ENCODE measurements at places on chromosomes 11 and 22.

DNA sequence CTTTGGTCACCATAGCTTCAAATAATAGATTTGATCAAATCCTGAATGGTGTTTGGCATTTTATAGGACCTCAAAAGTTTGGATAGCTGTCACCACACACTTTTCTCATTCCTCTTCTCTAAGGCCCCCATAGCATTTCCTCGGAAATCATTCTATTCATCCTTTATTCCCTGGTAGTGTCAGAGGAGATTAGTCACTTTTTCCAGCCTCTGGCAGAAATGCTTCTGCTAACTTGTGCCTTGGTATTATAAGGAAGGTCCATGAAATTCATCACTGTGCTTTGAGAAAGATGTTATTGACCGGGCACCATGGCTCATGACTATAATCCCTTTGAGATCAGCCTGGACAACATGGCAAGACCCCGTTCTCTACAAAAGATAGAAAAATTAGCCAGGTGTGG is 19.7 kb upstream of the NUP160 start:
- DNase-seq: no peak

- no peak for DNase-seq
Measured at GRCh38 chr11:64152841-64153691, 12.8 kb downstream of the MACROD1 start.

DNA sequence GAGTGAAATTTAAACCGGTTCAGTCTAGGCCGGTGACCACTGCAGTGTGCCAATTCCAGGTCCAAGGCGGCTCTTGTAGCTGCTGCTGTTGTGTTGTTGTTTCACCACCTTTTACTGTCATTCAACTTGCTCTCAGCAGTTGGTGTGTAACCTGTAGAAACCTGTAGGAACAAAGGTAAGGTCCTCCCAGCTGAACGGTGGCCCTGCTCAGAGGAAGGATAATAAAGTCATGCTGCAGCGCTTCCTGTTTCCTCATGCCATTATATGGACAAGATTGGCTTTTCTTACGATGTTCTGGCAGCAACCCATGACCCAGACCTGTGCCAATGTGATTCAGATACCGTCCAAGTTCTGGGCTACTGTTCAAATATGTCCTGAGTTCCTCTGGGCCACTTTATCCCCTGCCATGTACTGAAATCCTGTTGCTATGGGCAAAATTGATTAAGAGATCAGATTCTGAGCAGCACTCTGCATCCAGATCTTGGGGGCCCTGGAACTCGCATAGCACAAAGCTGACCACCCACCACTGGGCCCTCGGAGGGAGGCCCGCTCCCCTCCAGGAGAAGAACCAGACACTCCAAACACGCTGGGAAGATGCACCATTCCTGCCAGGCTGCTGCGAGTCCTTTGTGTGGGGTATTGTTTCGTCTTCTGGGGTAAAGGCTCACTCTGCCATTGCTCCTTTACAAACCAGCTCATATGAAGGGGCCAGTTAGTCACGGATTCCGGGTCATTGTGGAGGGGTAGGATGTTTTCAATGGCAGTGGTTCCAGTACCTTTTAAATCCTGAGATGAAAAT is 13.2 kb downstream of the FAM181B start:
- DNase-seq: no peak

GRCh38 chr22:38260761-38261681 is 11.8 kb downstream of the TMEM184B start:
- DNase-seq: no peak

GRCh38 chr11:78478536-78478935 is 60.9 kb upstream of the GAB2 start:
- no peak for DNase-seq

GRCh38 chr11:45446998-45447397 is 160.9 kb upstream of the SYT13 start:
- no peak for DNase-seq

- no peak for DNase-seq
Measured at GRCh38 chr11:2443881-2444820, at the start of gene TRPM5. TRPM5 (minus strand) TSS chr11:2444514; CDS start chr11:2423036, 21,478 bp downstream.

DNA sequence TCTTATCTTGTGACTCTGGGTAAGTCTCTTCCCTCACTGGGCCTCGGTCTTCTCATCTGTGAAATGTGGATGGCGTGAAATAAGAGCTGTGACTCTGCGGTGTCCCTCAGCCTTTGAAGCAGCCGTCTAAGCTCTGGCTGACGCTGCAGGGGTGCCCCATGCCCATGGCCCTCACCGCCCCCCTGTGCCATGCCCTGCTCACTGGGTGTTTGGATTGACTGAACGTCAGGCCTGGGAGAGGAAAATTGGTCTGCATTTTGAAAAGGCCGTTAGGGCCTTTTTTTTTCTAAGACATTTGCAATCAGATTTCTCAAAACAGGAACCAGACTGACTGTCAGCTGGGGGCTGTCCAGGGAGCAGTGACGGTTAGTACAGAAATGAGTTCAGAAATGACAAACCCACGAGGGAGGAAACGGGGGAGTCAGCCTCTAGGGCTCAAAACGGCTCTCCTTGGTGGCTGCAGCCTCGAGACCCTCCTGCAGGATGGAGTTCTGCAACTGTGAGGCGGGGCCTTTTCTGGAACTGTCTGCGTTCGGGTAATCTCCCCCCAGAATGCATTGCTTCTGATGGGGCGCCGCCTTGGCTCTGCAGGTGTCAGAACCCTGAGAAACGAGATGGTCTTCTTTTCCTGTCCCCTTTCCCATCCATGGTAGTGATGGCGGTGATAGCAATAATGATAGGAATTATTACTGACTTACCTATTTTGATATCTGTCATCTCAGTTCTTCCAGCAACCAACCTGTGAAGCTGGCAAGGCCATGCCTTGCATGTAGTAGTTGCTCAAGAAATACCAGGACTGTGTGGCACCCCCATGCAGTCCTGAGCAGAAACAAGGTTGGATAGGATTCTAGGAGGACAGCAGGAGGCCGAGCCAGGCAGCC is 2.0 kb downstream of the GRK2 start:
- DNase-seq: no peak

DNA sequence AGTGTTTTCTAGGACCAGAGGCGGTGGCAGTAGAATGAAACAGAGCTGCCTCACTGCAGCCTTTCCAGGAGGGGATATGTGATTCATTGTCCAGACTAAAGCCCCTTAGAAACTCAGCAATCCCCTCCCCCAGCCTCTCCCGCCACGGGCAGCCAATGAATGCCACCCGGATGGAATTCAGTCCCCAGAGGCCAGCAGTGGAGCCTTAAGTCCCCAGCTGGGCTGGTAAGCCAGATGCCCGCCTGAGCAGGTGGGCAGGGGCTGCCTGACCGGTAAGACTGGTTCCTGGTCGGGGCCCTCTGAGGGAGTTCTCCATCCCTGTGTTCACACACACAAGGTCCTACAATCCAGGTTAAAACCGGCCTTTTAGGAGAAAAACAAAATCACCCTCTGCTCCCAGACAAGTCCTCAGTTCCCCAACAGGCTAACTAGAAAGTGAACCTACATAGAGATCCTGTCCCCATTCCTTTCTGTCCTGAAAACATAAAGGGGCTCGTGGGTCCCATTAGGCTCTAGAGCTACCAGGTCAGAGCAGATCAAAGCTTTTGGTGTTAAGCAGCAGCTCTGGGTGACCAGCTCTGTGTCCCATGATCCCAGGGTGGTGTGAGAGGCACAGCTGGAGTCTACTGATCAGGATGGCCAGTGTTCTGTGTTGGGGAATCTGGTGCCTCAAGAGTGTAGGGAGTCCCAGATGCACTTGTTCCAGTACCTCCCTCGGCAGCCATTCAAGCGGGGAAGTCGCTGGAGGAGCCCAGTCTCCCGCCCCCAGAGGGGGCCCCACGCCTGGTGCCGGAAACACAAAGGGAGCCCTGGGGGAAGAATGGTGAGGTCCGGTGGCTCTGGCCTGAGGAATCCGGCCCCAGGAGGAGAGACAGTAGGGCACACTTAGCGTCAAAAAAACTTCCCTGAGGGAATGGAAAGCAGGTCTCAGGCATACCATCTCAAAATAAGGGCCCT is 2.6 kb downstream of the PATZ1 start:
- no peak for DNase-seq

DNA sequence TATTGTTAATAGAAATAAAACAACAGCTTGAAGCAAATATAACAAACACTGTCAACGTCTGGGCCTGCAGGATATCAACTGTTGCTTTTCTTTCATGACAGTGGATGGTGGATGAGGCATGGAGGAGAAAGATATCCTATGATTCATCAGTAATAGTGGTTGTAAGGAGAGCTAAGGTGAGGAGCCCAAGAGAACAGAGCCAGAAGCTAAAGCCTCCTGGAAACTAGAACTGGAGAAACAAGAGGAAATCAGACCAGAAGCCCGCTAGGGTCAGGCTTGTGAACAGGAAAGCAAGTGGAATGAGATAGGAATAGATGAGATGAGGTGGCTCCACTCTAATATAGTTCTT is 37.7 kb upstream of the MMP12 start:
- DNase-seq: no peak

DNA sequence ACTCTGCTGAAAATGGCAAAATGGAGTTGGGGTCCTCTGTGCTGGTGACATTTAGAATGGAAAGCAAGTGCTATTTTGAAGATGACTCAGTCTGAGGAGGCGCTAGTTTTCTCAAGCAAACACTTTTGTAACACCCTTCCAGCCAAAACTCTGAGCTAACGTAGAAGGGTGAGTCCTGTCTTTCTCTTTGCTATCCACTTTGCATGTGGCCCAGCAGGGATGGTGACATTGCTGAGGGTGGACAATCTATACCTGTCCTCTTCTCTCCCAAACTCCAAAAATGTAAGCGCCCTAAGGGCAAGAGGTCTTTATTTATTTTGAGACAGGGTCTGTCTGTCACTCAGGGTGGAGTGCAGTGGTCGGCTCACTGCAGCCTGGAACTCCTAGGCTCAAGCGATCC is 3.6 kb upstream of the KAT5 start:
- no peak for DNase-seq

DNA sequence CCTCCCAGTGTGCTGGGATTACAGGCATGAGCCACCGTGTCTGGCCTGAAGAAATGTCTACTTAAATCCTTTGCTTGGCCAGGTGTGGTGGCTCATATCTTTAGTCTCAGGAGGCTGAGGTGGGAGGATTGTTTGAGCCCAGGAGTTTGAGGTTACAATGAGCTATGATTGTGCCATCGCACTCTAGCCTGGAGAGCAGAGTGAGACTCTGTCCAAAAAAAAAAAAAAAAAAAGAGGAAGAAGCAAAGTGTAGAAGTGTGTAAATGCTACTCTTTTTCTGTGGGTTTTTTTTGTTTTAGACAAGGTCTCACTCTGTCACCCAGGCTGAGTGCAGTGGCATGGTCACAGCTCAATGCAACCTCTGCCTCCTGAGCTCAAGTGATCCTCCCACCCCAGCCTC is 6.4 kb upstream of the ATG16L2 start:
- no peak for DNase-seq

DNA sequence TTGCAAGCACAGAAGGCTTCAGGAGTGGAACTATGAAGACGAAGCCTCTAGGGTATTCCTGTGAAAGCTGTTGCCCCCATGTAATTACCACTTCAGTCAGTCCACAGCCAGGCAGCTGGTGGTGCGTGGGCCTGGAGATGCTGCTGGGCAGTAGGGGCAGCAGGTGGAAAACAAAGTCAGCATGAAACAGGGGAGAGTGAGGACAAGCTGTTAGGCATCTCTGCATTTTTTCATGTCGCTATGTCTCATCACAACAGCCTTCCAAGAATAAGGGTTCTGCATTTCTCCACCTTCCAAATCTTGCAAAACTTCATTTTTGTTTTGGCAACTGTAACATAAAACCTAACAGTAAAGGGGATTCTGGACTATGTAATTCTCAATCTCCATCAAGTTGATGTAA is 757.5 kb downstream of the NELL1 start:
- no peak for DNase-seq

GRCh38 chr22:23180301-23180892 is at the start of gene BCR:
BCR (plus strand) TSS chr22:23180509; CDS start chr22:23180961, 452 bp downstream.
- no peak for DNase-seq

DNA sequence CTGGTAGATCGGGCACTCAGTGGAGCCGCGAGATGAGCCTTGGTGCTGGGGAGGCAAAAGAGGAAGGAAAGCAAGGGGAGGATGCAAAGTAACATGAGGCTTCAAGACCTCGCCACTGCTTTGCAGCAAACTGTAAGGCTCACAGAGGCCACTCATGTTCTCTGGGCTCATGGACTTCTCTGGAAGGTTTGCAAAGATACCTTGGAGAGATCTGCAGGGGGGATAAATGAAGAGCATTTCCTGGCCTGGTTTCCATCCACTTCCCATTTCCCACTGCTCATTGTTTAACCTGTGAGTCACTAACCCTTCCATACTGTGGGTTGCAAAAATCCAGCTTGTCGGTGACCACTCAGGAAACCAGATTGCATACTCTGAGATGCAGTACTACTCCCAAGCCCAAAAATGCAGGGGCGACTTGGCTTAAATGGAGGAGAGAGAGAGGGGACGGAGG is 38.5 kb downstream of the OSBP2 start:
- no peak for DNase-seq

- no peak for DNase-seq
Measured at GRCh38 chr22:23700706-23701105, 9.9 kb downstream of the RGL4 start.

DNA sequence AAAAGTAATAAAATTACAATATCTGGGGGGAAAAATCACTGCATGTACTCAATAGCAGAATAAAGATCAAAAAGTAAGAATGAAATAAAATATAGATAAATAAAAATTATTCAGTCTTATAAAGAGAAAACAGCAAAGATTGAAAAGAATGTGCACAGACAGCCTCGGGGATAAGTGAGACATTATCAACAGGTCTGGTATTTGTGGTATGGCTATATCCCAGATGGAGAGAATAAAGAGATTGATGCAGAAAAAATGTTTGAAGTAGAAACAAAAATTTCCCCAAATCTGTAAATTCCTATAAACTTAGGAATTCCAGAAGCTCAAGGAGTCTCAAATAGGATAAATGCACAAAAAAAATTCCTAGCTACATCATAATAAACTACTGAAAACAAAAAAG is 74.5 kb upstream of the LUZP2 start:
- no peak for DNase-seq

DNA sequence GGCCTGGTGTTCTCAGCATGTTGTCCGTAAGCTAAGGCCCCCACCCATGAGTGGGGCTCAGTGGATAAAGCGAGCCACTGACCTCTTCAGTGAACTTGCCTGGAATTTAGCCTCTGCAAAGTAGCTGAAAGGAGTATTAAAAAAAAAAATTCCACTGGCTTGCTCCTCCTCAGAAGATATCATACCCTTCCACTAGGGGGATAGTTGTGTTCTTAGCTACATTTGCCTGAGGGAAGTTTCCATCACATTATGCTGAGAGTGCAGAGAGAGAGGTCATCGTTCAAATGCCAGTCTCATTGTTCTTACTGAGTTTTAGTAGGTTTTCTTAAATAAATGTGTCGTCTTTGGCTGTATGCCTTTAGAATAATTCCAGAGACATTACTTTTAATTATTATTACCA is 879.7 kb downstream of the JRKL start:
- DNase-seq: no peak

DNA sequence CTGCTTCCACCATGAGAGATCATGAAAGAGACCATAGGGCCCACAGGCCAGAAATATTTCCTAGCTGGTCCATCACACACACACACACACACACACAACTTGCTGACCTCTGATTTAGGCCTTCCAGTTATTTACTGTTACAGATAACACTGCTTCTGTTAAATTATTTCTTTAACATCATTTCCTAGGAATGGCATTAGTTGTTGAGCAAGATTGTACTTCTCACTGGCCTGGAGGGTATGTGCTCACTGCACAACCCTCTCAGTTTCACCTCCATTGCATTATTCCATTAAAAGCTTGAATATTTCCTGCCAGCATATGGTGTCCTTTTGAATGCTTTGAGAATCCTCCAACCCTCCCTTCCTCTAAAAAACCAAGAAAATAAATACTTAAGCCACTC is 104.4 kb downstream of the MICAL2 start:
- DNase-seq: no peak
